ENCODE measurements at places on chromosomes 2 and 18.

GRCh38 chr18:23800902-23801301, 111.6 kb downstream of the LAMA3 start:
- DNase-seq = no peak

DNA sequence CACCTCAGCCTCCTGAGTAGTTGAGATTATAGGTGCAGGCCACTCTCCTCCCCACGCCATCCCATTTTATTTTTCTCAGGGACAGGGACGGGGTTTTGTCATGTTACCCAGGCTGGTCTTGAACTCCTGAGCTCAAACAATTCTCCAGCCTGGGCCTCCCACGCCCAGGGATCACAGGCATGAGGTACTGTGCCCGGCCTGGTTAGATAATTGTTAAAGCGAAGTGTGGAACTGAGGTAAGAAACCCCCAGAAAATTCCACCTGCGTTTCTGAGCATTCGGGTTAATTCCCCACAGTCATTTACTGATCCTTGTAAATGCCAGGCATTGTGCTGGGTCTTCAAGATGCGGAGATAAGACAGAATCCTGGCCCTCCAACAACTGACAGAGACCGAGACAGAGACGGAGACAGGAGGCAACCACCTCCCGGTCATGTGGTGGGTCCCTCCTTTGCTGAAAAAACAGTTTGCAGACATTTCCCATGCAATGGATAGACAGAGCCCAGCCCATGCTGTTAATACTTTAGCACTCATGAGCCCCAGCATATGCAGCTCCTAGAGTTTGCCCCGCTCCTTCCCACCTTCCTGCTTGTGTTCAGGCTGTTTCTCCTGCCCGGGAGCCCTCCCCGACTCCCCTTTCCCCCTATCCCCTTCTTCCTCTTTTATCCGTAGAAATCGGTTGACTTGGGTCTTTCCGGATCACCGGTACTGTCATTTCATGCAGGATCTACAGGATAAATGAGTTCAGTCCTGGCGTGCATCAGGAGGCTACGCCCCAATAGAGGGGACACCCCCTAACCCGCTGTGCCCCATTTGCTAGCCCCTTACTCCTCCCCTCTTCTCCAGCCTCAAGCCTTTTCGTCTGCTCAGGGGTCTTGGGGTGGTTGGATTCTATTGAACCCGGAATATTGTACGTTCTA, 1.6 kb upstream of the RHOB start:
- no peak for DNase-seq

- no peak for DNase-seq
These were observed 330.1 kb downstream of the CMPK2 start for GRCh38 chr2:6535572-6535971.

GRCh38 chr2:38203446-38203810, 127.5 kb upstream of the CYP1B1 start:
- DNase-seq = no peak

DNA sequence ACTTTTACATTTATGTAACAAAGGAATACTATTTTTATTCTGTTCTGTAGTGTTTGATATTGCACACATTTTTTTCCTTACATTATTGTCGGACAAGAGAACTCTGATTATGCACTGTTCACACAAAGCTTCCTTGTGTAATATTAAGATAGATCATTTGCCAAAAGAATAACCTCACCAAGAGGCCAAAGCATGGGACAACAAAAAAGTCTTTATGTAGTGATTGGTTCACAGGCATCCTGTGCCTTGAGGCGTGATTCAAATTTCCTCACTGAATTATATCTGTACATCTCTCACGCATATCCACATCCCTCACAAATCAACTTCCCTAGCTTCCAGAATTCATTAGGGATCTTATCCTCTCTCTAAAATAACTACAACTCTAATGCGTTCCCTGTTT, 642.7 kb downstream of the NR4A2 start:
- DNase-seq = no peak

DNA sequence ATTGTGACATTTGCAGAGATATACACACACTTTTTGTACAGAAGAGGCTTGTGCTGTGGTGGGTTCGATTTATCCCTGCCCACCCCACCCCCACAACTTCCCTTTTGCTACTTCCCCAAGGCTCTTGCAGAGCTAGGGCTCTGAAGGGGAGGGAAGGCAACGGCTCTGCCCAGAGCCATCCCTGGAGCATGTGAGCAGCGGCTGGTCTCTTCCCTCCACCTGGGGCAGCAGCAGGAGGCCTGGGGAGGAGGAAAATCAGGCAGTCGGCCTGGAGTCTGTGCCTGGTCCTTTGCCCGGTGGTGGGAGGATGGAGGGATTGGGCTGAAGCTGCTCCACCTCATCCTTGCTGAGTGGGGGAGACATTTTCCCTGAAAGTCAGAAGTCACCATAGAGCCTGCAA, 40.0 kb downstream of the STEAP3 start:
- DNase-seq = no peak

GRCh38 chr18:51092117-51092516, 62.1 kb downstream of the SMAD4 start:
- no peak for DNase-seq

DNA sequence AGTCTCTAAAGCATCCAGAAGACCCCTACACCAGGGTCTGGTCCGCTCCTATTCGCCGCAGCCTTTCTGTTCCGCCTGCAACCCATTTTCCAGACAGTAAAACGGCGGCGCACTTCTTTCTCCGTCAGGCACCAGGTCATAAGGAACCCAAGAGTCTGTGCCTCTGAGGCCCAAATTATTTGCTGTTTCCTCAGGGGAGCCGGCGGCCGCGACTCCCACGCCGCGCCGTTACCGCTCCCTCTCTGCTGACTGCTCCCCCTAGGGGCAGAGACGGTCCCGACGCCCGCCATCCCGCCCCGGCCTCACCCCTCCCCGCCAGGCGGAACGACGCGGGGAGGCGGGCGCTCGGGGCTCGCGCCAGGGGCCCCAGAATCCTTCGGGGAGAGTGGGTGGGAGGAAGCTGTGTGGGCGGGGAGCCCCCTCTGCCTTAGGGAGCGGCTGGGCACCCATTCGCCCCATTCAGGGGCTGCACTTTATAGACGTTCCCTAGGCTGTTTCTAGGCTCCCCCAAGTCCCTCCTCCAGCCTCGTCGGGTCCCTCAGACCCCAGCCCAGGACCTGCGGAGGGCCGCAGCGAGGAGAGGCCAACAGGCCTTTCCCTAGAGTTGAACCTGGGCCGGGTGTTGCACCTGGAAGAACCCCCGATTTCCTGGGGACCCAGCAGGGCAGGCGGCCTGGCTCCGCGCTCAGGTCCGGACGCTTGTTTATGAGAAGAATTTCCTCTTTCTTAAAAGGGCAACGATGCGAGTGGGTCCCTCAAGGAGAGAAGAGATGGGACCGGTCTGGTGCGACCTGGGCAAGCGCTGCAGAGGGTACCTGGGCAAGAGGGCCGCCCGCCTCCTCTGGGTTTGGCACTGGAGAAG, 3.6 kb upstream of the CTDSP1 start:
- DNase-seq = peak; percentile 97

DNA sequence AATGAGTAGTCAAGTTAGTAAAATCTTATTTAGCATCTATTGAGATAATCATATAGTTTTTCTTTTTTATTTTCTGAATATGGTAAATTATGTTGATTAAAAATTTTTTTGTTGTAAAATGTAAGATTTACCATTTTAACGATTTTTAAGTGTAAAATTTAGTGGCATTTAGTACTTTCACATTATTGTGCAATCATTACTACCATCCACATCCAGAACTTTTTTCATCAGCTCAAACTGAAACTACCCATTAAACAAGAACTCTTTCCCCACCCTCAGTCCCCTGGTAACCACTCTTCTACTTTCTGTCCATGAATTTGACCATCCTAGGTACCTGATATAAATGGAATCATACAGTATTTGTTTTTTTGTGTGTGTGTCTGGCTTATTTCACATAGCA, 11.1 kb downstream of the RAB3GAP1 start:
- no peak for DNase-seq

- no peak for DNase-seq
These were observed 355.6 kb downstream of the NBAS start for GRCh38 chr2:15205562-15205961.

- DNase-seq = no peak
These were observed 66.1 kb downstream of the ACVR1 start for GRCh38 chr2:157810037-157810436.

- DNase-seq = peak; percentile 13
These were observed 2.4 kb upstream of the KCNF1 start for GRCh38 chr2:10909050-10909995.

GRCh38 chr2:145323512-145323911, 803.6 kb upstream of the ZEB2 start:
- peak; percentile 21 for DNase-seq

DNA sequence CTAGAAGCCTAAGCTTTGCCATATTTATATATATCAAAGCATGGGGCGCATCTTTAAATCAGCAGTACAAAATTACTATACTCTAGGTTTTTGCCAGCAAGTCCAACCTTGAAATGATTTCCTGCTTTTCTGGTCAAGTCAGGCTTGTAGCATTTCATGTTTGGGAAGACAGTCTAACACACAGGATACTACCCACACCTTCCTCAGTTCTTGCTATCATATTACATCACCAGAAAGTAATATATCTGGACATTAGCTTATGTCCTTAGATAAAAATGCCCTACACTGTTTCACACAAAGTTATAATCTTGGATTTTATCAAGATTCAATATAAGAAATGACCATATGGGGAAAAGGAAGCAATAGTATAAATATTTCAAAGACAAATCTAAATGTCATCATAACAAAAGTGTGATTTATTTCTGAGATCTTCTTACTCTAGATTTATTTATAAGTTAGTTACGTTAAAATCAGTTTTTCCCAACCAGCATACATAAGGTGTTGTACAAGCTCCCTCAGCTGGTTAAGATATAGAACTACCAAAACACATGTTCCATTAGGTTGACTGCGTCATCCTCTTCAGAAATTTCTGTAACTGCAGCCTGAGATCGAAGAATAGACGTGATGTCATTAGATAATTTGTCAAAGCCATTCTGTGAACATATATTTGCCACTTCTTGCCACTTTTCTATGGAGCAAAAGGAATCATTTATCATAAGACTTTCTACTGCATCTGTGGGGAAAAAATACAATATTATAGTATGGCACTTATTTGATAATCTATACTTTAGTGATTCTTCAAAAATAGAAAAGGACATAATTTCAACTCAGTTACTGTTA, 56.6 kb downstream of the CLHC1 start:
- DNase-seq = peak; percentile 63

DNA sequence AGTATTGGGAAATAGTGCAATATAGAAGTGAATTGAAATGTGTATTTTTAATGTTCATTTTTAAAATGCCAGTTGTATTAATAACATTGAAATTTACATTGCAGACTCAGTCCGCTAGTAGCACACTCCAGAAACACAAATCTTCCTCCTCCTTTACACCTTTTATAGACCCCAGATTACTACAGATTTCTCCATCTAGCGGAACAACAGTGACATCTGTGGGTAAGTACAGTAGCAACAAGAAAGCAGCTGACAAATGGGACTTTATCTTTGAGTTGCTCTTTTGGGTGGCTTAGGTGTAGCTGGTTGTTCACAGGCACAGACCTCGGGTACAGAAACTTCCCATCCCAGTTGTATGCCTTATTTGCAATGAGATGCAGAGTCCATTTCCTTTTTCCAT, 118.2 kb upstream of the IL1R2 start:
- DNase-seq = peak; percentile 9

DNA sequence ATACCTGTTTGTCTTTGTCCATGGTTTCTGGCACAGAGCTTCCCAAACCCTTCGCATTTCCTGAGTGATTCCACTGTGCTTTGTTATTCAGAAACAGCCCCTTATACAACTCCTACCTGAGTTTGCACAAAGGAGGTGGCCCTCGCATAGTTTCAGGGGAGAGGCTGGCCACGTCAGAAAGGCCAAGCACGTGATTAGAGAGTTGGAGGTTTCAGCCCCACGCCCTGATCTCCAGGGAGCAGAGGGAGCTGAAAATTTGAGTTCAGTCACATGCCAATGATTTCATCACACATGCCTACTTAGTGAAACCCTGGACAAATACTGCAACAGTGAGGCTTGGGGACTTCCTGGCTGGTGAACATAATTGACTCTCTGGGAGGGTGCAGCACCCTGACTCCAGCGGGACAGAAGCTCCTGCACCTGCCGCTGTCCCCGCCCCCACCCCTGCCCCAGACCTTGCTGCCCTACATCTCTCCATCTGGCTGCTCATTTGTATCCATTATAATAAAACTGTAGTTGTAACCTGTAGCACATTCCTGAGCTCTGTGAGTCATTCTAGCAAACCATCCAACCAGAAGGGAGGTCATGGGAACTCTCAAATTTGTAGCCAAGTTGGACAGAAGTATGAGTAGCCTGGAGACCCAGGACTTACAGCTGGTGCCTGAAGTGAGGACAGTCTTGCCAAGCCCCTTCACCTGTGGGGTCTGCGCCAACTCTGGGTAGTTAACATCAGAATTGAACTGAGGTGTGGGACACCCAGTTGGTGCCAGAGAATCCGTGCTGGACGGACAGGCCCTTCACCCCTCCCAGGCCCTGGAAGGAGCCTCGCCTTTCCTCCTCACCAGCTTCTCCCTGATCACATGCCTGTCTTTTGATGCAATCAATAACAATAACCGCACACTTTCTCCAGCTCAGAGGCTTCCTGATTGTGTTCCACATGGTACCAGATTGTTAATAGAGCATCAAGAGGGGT, 224.3 kb downstream of the ANAPC1 start:
- peak; percentile 89 for DNase-seq

DNA sequence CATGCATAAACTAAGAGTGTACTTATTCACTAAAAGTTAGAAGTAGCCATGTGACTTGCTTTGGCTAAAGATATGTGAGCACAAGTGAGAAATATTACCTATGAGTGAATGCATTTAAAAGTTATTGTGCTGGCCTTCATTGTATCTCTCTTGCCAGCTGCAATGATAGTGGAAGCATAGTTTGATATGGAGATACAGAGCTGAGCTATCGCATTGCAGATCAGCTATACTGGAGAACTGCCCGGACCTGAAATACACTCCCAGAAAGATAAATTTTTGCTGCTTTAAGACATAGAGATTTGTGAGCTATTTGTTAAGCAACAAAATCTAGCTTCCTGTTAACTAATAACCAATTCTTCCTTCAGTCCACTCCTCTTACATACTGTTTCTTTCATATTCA, 571.1 kb downstream of the CPS1 start:
- no peak for DNase-seq

DNA sequence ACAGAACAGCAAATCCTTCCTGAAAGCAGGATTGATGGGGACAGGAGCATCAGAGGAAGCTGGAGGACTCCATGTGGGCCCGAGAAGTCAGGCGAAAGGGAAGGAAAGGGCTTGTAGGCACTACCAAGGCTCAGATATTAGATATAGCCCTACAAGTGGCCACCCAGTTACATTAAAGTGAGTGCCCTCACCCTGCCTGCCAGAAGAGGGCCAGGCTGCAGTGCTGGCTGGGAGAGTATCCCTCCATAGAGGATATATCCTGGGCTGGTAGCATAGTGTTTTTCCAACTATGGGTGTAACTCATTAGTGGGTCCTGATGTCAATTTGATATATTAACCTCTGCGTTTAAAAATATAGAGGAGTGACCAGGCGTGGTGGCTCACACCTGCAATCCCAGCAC, 285.2 kb downstream of the MYCN start:
- DNase-seq = no peak

GRCh38 chr2:118779362-118779761, 68.1 kb downstream of the EN1 start:
- DNase-seq = no peak

Measured in EL (cell line).